Left lobe of liver (tissue), 2 donors: ENCODE measurements at places on chromosomes 2 and 18. TPM values are rescaled to one million over a fixed set of nuclear protein-coding genes. Genes with fewer than 3 reads are reported as not detected.

Gene LTBP1
- 5.8 TPM for total RNA-seq

Gene COLEC11
- 40.1 TPM for total RNA-seq

Gene ASB18
- total RNA-seq, result not detected

Gene ATP6V1B1
- total RNA-seq, result not detected

Gene GPR17
- total RNA-seq, result not detected

Gene ZNF396
- 1.2 TPM for total RNA-seq

Gene KRTCAP3
- 7.1 TPM for total RNA-seq

Gene TWIST2
- not detected for total RNA-seq

Gene LRATD1
- total RNA-seq, result 1.6 TPM

Gene BMP10
- 6.1 TPM for total RNA-seq

Gene MBOAT2
- total RNA-seq, result 0.91 TPM

Gene TRAK2
- total RNA-seq, result 12.3 TPM

Gene DGKD
- 17.9 TPM for total RNA-seq

Gene CKAP2L
- total RNA-seq, result 0.08 TPM

Gene NT5DC4
- total RNA-seq, result not detected

Gene BAZ2B
- total RNA-seq, result 20.0 TPM

Gene POTEI
- not detected for total RNA-seq

- no peak for DNase-seq
Observed at GRCh38 chr2:118667964-118668363, 179.5 kb downstream of the EN1 start.

DNA sequence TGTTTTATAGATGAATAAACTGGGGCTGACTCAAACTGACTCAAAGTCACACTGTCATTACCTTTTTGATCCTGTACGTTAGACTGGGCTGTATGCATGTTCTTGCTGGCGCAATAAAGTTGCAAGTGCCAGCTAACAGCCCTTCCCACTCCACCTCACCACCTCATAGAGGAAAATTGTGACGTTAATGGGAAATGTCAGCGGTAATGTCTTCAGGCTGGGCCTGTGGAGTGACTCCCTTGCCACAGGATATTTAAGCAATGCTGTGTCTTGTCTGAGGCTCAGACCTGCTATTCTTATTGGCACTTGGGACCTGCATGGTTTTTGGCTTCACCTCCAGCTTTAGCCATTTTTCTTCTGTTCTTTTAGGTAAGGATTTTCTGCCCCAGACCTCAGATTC lies 25.2 kb upstream of the CASP10 start:
- DNase-seq, result no peak

- DNase-seq, result no peak
Observed at GRCh38 chr2:72581560-72582181, 244.2 kb downstream of the EXOC6B start.

DNA sequence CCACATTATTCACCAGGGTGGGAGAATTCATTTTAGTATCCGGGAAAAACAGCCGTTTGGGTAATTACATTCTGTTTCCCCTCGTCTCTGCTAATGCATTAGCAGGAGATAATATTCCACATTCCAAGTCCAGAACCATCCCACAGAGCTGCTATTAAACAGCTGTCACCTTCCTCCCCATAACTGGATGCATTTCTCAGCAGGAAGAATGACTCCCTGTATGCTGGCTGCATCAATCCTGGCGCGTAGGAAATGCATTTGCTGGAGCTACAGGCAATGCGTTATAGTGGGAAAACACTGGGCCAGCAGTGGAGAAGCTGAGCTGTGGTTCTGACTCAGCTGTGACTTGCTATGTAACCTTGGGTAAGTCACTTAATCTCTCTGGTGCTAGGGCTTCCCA lies 246.0 kb downstream of the CLIP4 start:
- no peak for DNase-seq

- DNase-seq, result no peak
Observed at GRCh38 chr2:233676046-233676445, 4.3 kb downstream of the UGT1A9 start.

- DNase-seq, result peak; percentile 49
Observed at GRCh38 chr2:239934571-239935171, 90.5 kb downstream of the NDUFA10 start.

GRCh38 chr18:41265047-41265446 lies 690.0 kb upstream of the PIK3C3 start:
- DNase-seq, result no peak

DNA sequence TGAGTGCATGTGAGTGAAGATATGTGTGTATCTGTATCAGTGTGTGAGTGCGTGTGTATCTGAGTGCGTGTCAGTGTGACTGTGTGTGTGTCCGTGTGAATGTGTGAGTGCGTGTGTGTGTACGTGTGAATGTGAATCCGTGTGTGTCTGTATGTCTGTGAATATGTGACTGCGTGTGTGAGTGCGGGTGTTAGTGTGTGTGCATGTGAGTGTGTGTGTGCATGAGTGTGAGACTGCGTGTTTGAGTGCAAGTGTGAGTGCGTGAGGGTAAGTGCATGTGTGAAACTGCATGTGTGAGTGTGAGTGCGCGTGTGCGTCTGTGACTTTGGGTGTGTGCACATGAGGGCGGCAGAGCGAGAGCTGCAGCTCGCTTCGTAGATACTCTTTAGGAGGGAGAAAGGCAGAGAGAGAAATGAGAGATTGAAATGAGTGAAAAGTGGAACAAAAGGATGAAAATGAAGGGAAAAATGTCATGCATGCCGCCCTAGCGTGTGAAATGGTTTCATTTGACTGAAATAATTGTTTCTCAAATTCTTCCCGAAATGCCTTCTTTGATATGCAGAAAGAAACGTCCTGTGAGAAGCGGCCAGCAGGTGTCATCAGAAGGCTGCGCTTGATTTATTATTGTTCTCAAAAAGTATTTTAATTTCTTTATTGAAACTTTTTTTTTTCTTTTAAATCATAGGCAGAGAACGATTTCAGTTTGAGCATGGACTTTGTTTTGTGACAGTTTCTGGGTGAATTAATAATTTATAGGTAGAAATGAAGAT lies 25.6 kb downstream of the ZNF407 start:
- DNase-seq, result no peak

GRCh38 chr2:88857951-88858411 lies 166.5 kb downstream of the RPIA start:
- DNase-seq, result no peak

GRCh38 chr2:198173242-198173641 lies 368.8 kb downstream of the PLCL1 start:
- DNase-seq, result no peak

GRCh38 chr2:119049968-119050704 lies 108.1 kb downstream of the MARCO start:
- no peak for DNase-seq

- no peak for DNase-seq
Observed at GRCh38 chr2:42361728-42362283, 789 bp upstream of the COX7A2L start.

DNA sequence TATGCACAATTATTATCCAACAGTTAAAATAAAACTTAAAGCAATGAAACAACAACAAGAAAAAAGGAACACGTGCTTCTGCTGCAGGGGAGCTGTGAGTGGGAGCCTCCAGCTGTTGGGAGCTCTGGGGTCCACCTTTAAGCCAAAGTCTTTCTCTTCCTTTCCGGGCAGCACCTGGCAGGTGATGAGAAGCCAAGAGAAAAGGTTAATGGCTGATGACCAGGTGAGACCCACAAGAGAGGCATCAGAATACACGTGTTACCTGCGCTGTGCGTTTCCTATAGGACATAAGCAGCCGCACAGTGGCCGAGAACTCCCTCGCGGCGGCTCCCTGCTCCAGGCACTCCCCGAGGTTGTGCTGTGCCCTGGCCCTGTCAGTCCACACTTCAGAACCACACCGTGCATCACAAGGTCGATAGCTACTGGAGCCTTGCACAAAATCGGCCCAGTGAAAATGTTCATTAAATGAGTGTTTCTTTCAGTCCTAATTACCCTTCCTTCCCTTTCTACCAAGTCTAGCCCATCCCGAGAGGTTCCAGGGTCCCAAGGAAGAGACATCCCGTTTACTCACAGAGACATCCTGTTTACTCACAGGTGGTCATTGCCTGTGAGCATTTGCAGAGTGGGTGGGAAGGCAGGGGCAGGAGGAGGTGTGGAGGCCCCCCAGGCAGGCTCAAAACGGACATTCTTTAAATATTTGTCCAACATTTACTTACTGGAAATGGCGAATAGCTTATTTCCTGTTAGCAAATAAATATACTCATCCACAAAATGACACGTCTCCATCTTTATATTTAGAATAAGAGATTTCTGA lies 44.9 kb upstream of the ASB18 start:
- no peak for DNase-seq

DNA sequence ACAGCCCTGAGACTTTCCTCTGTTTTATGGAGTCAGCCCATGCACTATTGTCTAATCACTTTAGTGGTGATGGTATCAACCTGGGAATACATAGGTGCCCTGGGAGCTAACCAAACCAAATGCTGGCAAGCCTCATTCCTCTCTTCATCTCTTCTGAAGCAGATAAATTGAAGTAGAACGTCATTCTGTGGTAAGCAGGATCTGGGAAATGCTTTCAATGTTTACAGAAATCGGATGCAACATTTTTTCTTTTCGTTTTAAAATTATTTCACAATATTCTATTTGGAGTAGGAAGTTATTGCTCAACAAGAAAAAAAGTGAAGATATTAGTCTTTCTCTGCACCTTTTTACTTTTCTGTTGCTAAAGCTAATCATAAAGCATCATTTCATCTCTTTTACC lies 114.2 kb downstream of the RBMS1 start:
- no peak for DNase-seq

DNA sequence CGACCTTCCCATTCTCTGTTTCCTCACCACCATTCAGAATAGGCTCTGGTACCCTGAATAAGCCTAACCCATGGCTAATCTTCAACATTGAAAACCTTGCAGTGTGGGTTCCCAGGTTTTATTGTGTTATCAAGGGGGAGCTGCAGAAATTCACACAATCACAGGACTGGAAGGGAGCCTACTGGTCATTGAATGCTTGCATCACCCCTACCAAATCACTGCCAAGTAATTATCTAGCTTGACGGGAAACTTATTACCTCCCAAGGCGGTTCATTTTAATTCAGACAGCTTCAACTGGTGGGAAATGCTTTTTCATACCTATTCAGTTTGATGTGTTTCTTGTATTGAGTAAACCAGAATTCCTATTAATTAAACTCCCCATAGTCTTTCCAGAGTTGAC lies 33.6 kb upstream of the EFEMP1 start:
- DNase-seq, result no peak

DNA sequence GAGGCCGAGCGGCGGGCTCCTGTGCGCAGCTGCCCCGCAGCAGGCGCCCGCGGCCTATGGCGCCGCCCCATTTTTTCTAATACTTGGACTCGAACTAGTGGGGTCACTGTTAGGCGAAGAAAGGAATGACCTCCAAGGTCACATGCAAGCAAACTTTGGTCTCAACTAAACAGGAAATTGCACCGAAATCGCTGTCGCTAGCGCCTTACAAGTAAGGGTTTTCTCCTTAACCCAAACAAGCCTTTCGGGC lies 339 bp downstream of the ACAA2 start:
- no peak for DNase-seq

DNA sequence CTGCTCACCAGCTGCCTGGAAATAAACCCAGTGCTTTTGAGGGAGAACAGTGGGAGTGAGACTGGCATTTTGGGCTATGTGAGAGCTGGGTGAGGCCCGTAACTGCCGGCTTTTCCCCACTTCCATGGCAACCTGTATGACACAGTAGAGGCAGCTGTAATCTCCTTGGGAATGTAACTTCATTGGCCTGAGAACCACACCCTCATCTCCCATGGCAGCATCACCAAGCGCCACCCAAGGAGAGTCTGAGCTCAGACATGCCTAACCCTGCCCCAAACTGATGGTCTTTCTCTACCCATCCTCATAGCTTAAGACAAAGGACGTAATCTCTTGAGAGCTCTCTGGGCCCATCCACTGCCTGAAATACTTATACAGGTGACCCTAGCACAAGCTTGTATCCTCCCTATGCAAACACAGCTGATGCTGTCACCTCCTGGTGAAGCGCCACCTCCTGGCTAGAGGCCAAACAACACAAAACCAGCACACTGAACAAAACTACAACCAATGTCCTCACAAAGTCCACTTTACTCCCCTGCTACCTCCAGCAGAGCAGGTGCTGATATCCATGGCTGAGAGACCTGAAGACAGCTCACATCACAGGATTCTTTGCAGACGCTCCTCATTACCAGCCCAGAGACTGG lies 763.4 kb upstream of the NRXN1 start:
- no peak for DNase-seq

DNA sequence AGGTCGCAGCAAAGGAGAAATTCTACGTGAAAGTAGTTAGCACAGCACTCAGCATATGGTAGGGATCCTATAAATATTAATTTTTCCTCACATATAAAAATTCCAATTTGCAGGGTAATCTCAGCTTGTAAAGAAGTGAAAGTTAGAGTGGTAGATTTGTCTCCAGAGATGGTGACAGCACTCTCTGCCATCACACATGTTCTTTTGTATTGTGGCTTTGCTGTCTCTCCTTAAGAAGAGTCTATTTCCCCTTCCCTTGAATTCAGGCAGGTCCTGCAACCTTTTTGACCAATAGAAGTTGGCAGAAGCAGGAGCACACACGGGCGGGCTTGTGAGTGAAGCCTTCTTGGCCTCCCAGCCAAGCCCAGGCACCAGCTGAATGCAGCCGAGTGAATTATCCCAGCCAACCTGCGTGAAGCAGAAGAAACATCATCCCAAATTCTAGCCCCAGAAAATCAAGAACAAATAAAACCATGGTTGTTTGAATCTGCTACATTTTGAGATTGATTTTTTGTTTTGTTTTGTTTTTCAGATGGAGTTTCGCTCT lies 107.8 kb upstream of the COPS8 start:
- peak; percentile 26 for DNase-seq

GRCh38 chr2:158357699-158358098 lies 98.9 kb downstream of the CCDC148 start:
- no peak for DNase-seq

DNA sequence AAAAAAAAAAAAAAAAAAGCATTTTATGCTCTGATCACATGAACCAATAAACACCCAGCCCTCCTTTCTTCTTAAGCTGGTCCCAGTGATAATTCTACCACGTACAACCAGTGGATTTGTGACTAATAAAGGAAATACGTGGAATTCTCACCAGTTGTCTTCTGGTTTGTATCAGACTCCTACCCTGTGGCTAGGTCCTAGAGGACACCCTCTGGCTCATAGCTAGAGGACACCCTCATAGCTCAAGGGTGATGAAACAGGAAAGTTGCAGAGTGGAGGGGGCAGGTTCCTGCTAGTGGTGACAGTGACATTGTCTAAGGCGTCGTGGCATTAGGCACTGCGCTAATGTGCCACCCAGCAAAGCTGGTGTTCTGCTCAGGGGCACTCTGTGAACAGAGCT lies 167.8 kb downstream of the BCL11A start:
- no peak for DNase-seq

- DNase-seq, result no peak
Observed at GRCh38 chr2:193542762-193543161, 1348.0 kb upstream of the TMEFF2 start.

GRCh38 chr18:53567929-53568574 lies 656.4 kb downstream of the MBD2 start:
- DNase-seq, result no peak

GRCh38 chr2:41313082-41313481 lies 734.7 kb upstream of the PKDCC start:
- no peak for DNase-seq
